ENCODE measurements at places on chromosomes 6 and 20.

- DNase-seq, result no peak
Measured at GRCh38 chr6:68108233-68108835, 526.7 kb upstream of the ADGRB3 start.

DNA sequence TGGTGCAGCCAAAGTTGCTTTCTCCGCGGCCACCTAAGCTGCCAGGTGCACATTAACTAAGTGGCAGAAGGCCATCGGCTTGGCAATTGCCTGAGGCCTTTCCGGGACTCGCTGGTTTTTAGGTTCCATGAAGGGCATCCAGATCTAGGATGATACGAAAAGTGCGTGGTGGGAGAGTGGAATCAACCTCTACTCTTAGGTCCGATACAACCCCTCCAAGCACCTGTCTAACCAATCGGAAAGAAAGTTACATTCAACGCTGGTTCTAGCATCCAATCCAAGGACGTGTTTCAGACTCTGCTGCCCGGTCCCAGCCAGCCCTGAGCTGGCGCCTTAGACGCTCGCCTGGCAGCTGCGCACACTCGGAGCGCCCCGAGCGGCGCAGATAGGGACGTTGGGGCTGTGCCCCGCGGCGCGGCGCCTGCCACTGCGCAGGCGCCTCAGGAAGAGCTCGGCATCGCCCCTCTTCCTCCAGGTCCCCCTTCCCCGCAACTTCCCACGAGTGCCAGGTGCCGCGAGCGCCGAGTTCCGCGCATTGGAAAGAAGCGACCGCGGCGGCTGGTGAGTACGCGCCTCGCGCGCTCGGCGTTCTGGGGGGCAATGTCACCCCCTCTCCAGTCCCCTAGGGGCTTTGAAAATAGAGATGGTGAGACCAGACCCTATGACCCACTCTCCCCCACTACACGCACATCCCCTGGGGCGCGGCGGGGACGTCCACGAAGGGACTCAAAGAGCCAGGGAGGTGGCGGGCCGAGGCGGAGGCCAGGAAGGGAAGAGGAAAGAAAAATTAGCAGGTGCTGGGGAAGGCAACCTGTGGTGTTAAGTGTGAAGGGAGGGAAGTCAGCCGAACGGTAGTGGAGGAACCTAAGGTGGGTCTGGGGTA lies at the start of gene ENPP4:
Gene ENPP4 (plus strand): TSS at position 361 of the 883 bp plus-strand sequence. CDS start 9,595 bp downstream, outside the sequence.
- DNase-seq, result peak; percentile 96

DNA sequence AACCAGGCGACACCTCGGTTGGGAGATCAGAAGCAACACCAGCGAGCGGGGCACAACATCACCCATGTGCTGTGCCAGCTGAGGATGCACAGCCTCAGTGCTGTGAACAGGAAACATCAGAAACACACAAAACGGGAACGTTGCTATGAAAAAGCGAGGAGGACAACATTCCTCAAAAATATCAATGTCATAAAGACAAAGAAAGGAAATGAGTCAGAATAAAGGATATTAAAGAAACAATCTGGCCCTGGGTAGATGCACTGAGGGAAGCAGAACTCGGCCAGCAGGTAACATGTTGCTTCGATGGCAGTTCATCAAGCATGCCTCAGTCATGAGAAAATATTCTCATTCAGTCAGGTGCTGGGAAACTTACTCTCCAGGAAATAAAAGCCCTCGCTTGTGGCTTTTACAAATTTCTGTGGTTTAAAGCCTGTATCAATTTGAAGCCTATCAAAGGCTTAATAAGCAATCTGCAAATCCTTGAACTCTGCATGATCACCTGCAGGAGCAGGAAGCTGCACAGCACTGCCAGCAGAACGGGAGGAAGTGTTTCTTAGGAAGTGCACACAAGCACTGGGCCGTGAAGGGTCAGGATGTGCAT lies 77.5 kb downstream of the GINS1 start:
- DNase-seq, result no peak

GRCh38 chr6:118932421-118932820 lies 2.5 kb downstream of the MCM9 start:
- DNase-seq, result no peak

DNA sequence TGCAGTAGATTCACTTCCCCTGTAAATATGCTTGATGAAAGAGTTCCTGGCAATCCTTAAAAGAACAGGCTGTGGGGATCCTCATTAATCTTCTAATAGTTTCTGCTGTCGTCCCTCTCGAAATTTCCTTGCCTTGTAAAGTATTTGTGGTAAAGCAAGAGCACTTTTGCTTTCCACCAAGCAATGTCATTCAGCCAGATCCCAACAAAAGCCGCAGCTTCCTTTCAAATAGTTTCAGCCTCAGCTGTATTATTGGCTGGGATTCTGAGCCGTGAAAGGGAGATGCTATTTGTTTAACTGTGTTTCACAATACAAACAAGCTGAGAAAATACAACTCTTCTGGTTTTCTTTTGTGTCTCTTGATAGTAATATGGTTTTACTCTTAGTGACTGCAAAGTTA lies 48.9 kb upstream of the EPHA7 start:
- no peak for DNase-seq

GRCh38 chr6:15864038-15864707 lies 201.3 kb upstream of the DTNBP1 start:
- no peak for DNase-seq

DNA sequence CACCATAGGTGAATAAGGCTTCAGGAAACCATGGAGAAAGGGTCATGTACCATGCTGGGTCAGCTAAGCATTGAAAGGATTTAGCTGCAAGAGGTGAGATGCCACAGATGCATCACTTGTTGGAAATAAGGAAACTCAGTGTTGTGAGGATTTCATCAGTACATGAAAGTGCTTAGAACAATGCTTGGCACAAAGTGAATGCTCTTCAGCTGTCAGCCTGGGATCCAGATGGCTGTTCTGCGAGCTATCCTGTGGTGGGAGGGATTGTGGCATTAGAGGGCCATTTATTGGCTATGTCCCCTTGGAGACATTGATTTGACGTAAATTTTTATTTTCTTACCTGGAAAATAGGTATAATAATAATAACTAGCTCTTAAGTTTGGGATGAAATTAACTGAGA lies 53.0 kb downstream of the ELOVL2 start:
- DNase-seq, result no peak

GRCh38 chr20:1566701-1567100 lies 9.2 kb upstream of the SIRPD start:
- DNase-seq, result no peak

- no peak for DNase-seq
Measured at GRCh38 chr20:45647441-45648050, 16.5 kb upstream of the WFDC9 start.

- no peak for DNase-seq
Measured at GRCh38 chr6:144159742-144160141, 9.4 kb downstream of the STX11 start.

- DNase-seq, result peak; percentile 96
Measured at GRCh38 chr6:23533944-23534343, 592.1 kb upstream of the NRSN1 start.

- no peak for DNase-seq
Measured at GRCh38 chr20:5714261-5715041, 35.8 kb upstream of the SHLD1 start.

GRCh38 chr20:10802236-10802635 lies 128.4 kb upstream of the JAG1 start:
- no peak for DNase-seq

DNA sequence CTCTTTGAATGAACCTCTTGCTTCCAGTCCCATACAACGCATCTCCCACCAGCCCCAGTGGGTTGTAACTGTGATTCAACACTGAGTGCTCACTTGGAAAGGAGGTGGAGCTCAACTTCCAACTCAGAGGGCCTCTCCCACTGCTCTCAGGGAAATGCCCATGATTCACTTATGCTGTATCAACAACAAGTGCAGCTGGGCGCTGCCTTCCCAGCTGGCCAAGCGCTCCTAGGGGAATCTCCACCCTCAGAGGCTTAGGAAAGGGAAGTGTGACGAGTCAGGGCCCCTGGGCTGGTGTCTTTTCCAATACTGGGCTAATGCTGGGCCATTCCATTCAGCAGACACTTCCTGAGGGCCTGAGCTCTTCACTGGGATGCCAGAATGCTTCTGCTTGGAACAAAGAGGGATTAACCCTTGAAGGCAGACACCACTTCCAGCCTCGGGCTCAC lies 8.1 kb upstream of the OCSTAMP start:
- no peak for DNase-seq

DNA sequence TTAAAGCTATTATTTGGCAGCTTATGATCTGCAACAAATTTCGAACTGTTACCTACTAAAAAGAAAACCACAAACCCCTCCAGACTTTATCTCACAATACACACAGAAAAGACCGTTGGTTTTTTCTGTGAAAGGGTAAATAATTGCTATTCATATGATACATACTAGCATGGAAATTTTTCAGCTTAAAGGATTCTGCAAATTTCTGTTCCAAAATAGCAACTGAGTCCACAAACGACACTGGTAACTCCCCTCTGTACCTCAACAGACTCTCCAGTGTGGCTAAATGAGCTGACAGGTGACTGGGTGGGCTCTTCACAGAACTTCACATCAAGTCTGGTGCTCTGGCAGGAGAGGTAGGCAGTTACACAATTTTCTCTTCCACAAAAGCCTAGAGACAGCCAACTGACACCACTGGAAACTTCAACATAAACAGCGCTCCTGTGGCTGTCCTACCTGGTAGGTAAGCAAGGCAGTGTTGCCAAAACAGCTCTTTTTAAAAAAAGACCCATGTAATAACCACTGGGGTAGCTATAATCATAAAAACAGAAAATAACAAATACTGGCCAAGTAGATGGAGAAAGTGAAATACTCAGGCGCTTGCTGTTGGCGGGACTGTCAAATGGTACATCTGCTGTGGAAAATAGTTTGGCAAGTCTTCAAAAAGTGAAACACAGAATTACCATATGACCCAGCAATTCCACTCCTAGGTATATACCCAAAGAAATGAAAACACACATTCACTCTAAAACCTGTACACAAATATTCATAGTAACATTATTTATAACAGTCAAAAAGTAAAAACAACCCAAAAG lies 37.8 kb downstream of the ELOVL5 start:
- DNase-seq, result no peak

GRCh38 chr20:33280775-33281174 lies 2.2 kb upstream of the BPIFB1 start:
- DNase-seq, result no peak

DNA sequence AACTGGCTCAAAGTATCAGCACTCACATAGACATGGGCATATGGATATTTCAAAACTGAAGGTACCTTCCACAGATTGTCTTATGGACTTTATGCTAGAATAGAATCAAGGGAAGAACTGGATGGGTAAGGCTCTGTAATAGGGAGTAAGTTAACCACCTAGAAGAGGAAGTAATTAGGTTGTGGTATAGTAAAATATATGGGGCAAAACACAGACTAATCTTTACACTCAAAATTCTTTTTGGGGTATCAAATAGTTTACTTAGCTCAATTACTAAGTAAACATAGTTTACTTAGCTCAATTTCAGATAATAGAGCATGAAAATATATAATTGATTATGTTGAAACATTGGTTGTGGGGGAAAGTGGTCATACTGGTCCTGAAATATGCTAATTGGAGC lies 94.2 kb upstream of the ATXN1 start:
- DNase-seq, result no peak

- no peak for DNase-seq
Measured at GRCh38 chr6:36098920-36099647, 31.2 kb upstream of the MAPK13 start.

DNA sequence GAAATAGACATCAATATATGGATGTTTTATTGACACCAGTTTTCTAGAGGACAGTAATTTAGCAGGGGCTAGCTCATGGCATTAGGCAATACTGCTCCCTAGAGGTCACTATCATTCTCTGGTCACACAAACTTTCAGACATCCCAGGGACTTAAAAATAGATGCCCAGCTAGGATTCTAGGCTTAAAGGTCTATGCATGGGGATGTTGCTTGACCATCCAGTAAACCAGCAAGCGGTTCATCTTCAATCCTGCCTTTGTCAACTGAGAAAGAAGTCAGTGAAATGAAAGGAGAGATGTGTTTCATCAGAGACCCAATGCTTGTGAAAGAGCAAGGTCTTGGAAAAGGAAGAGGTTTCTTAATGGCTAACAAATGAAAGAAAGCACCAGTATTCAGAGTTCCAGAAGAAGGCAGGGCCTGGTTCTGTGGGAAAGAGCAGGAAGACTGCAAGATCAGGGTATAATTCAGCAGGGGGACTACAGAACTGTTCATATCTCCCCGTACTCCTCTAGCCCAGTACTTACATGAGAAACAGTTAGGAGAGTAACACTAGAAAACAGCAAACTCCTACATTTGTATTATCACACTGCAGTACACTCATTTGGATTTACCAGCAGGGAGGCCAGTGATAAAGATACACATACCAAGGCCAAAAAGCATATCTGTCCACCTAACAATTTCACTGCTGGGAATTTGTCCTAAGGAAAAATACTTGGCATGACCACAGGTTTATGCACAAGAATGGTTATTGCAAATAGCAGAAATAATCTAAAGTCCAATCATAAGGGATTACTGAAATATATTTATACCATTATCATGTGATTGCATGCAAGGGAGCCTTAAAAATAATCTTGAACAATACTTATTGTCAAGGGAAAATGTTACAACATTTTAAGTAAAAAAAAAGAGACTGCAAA lies 151.4 kb upstream of the LAMA2 start:
- DNase-seq, result peak; percentile 59

DNA sequence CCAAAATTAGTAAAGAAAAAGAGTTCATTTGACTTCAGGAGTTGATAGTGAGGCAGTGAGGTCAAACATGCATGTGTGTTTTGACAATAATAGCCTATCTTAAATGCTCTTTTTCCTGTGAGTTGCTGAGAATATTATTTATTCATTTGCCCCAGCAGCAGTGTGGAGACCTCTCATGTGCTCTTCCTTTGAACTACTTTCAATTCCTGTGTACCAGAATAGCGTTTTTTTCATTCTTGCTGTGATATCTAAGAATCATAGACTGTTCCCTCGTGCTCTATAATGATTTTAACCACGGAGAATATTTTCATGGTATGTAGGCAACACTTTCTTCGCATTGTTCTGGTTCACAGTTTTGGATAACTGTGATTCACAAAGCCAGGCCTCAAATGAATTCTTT lies 5.2 kb downstream of the CDYL start:
- DNase-seq, result no peak

GRCh38 chr6:26295691-26296555 lies 69.1 kb upstream of the BTN3A2 start:
- DNase-seq, result no peak

DNA sequence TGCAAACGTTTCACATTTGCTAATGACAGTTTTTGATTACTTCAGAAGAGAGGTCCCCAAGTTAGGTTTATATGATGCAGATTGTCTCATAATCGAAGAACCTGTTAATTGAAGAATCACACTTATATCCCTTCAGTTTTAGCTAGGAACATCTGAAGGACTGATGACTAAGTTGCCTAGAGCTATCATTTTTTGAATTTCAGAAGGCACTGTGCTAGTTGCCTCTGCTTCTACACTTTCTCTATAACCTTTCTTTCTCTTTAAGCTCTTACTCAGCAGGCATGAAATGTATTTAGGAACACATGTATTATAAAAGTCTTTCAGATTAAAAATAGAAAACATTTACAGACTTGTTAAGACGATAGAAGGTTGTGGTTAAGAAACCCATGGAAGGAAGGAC lies 14.4 kb upstream of the GJE1 start:
- no peak for DNase-seq

- peak; percentile 6 for DNase-seq
Measured at GRCh38 chr6:117933471-117933870, 26.4 kb downstream of the SLC35F1 start.
